Heart right ventricle (tissue), 16 donors: ENCODE measurements at places on chromosomes 16 and 17. TPM values are rescaled to one million over a fixed set of nuclear protein-coding genes. Genes with fewer than 3 reads are reported as not detected.

AP1G1 gene
- 37.0 TPM for total RNA-seq

LITAFD gene
- total RNA-seq = not detected

FBXO39 gene
- not detected for total RNA-seq

TRIM72 gene
- 0.65 TPM for total RNA-seq

ZNF205 gene
- 7.6 TPM for total RNA-seq

CHST4 gene
- not detected for total RNA-seq

KRTAP4-9 gene
- not detected for total RNA-seq

DNA sequence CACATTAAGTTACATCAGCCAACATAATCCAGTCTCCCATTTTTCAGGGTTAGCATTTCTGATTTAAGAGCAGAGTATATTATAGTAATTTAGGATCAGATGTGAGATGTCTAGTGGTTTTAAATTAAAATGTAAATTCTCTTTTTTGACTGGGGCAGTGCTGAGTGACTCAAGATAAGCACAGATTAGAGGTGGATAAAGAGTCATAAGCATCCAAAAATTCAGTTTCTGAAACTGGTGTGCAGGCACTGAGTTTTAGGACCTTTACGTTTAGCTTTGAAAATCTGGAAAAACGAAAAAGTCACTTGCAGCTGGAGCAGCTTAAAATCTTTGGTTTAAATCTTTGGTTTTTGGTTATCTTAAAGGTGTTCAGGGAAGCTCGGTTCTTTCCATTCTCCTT is 190.7 kb downstream of the FTO start:
- no peak for DNase-seq

DNA sequence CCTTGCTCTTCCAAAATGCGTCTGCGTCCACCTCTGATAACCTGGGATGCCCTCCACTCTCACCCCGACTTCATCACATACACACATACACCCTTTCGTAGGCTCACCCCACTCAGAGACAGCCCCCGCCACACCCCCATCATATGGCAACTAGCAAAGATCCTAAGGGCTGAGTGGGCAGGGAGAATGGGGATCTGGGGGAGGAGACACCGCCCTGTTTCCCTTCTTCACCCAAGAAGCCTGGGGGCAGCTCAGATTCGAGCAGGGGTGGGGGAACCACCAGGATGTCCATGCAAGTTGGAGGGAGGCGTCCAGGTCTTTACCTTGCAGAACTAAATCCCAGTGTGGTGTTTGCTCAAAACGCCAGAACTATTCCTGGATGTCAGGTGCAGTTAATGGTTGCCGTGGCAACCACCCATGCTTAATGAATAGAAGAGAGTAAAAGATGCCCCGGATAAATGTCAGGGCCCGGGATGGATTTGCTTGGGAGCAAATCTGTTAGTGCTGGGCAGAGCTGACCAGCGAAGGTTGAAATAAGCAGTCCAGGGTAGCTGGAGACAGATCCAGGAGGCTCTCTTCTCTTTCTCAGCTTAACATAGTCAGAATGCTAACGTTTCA is 72.8 kb downstream of the CACNG3 start:
- no peak for DNase-seq

GRCh38 chr16:82699711-82700495 is 73.1 kb downstream of the CDH13 start:
- DNase-seq = peak; percentile 53

DNA sequence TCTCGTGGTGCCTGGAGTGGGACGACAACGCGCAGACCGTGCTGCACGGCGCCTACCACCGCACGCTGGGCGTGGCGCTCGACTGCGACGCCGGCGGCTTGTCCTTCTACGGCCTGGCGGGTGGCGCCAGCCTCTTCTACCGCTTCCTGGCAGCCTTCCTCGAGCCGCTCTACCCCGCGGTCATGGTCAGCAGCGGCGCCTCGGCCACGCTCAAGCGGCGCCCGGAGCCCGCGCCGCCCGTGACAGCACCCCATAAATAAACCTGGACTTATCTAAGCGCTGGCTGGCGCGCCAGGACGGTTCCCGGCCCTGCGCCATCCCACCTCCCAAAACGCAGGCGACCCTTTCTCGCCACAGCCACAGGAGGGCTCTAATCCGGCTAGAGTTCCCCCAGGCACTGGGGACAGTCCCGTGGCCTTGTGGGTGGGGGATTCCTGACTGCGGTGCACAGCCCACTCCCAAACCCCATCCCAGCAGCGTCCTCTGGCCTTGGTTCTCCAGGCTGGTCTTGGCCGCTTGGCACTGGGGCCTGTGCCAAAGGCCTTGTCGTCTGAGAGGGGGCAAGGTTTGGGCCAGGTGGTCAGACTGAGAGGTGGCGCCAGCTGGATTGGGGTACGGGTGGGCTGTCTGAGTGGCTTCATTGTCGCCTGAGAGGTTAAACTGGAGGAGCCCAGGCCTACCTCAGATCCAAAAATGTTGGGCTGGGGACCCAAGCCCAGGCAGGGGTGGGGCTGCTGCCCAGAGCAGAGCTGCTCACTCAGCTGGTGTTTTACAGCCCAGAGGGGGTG is 10.1 kb upstream of the SLC16A5 start:
- peak; percentile 78 for DNase-seq

DNA sequence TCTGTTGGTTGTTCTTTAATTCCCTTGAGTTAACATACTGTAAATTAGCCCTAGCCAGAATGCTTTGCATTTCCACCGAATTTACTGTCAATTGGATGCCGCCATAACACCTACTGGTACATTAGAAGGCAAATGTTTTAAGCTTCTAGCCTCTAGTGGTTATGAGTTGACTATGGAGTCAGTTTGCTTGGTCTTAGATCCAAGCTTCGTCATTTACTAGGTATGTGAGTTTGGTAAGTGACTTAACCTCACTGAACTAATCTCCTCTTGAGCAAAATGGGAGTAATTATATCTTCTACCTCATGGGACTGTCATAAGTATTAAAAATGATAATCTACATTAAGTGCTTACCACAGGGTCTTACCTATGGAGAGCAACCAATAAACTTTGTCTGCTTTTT is 20.4 kb upstream of the CDH11 start:
- DNase-seq = no peak

DNA sequence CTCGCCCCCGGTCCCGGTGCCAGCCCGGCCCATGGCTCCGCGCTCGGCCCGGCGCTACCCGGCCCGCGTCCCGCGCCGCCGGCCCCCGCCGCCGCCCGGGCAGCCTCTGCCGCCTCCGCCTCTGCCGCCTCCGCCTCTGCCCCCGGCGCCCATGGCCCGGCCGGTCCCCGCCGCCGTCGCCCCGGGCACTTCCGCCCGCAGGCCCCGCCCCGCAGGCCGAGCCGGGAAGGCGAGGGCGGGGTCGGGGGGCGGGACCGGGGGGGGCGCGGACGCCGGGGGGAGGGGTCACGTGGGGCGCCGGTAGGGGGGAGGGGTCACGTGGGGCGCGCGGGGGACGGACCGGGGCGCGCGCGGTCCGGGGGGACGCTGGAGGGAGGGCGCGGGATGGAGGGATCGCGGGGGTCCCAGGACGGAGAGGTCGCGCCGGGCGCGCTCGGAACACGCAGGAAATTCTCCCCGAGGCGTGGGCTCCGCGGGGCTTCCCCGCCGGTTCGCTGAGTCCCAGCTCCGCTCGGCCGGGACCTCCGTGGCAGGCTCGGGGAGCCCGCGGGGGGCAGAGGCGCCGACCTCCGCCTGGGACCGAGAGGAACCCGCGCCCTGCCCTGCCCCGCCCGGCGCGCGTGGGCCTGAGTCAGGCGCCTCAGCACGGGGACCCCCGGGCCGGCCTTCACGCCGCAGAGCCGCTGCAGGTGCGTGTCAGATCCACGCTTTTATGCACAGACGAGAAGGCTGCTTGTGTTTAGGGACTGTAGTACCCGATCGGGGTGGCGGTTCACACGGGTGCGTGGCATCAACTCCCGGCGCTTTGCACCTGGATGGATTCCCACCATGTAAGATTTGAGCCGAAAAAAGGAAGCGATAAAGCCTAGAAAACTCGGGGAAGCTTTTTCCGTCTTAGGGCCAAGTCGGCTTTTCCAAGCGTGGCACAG is at the start of gene PGAP6:
Gene PGAP6 (minus strand): TSS at position 190 of the 929 bp plus-strand sequence. CDS start 157 bp downstream, at position 33.
- peak; percentile 60 for DNase-seq

DNA sequence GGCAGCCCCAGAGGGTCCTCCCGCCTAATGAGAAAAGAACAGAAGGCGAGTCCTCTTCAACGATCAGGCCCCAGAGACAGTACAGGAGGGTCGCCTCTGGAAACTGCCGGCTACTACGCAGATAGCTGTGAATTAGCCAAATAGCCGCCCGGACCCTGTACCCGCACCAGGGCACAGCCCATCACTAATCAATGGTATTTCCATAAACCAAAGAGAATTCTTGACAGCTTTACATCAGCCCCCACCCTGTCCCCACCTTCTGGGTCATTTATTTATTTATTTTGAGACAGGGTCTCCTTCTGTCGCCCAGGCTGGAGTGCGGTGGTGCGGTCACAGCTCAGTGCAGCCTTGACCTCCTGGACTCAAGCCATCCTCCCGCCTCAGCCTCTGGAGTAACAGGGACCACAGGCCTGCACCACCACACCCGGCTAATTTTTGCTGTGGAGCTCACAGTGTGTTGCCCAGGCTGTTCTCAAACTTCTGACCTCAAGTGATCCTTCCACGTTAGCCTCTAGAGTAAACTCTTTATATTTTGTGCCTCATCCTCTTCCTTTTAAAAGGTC is 805 bp upstream of the CLCN7 start:
- DNase-seq = no peak

DNA sequence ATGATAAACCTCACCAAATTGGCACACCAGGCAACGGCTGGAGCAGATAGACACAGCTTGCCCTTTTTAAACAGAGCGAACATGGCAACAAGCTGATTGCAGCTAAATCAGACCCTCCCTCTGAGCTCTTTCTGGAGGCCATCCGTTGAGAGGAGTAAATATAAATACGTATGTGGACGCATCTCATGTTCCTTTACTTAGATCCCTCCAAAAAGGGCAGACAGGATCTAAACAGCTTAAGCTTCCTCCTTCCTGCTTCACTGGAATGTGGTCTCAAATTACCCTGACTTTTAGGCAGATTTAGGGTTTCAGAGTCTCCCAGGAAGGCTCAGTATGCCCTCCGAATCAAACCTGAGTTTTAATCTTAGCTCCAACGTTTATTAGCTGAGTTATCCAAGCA is 204.7 kb upstream of the GOT2 start:
- no peak for DNase-seq

GRCh38 chr16:72814226-72814625 is 233.7 kb downstream of the ZFHX3 start:
- DNase-seq = no peak

- DNase-seq = no peak
Observed at GRCh38 chr16:75376475-75377161, 56.7 kb downstream of the CFDP1 start.

- DNase-seq = no peak
Observed at GRCh38 chr17:9904277-9905077, 594 bp downstream of the RCVRN start.

- DNase-seq = peak; percentile 18
Observed at GRCh38 chr16:57629516-57630406, 1.3 kb downstream of the ADGRG1 start.

DNA sequence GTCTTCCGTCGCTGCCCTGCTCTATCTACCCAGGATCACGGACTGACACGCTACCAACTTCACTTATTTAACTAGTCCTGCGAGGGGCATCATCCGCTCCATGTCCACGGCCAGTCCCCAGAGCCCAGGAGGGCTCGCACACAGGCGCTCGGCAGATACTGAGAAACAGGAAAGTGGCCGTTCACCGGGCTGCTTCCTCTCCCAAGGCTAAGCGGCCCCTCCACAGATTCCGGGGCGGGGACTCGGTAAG is 388 bp downstream of the OXLD1 start:
- DNase-seq = no peak
